Activated T-cell treated with anti-CD3 and anti-CD28 coated beads, Interleukin-2, amount 50 U/mL, for 72 hours (primary cell): ENCODE measurements at places on chromosomes 4 and X. TPM values are rescaled to one million over a fixed set of nuclear protein-coding genes. Genes with fewer than 3 reads are reported as not detected.

DNA sequence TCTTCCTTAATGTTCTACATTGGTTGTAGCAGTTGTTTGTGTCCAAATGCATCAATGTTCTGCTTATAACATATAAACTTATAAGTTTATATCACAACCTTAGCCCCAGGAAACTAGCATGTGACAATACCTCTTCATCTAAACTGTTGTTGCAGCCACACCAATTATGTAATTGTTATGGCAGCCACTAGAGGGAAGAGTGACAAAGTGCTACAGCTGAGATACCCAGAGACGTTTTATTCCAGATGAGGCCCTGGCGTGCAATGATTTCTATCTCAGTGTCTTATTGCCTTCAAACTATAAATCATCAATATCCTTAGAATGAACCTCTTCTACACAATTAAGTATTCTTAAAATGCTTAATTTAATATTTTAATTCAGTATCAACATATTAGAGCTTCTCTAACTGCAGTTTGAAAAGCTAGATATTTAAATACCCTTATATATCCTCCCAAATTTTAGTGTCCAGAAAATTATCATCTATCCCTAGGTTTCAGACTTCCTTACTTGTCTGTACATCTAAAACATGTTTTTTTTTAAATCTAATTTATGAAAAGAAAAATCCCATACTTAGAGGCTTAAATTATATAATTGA lies 171.6 kb downstream of the PCDH10 start:
- DNase-seq: no peak

GRCh38 chrX:538311-538710 lies 92.3 kb upstream of the SHOX start:
- no peak for DNase-seq

GRCh38 chr4:41232406-41232805 lies 18.1 kb upstream of the APBB2 start:
- no peak for DNase-seq

Gene MAGED4
- total RNA-seq: 0.96 TPM

Gene IL2RG
- total RNA-seq: 348 TPM

- no peak for DNase-seq
Observed at GRCh38 chr4:133385161-133385954, 236.3 kb downstream of the PCDH10 start.

DNA sequence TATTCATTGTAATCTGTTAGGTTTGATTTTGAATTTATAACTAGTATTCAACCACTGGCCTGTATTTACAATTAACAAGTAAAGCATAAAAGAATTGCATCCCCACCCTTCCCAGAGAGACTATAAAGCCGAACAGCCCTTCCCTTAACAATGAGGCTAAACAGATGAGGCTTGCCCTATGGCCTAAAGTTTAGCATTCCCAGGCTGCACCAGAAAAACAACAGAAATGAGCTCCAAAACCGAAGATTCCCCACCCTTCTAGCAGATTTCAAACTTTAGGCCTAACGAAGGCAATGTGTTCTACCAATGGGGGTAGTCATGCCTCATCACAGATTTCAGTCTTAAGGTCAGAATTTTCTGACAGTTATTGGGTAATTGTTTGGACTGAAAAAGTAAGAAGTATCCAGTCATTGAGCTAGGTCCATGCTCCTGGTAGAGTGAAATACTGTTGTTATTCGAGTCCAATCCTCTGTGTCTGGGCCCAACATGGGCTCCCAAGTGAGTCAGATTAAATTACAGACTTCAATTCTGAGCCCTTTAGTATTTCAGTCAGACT lies 197.6 kb downstream of the ANTXR2 start:
- DNase-seq: no peak

GRCh38 chr4:94507281-94507680 lies 55.5 kb downstream of the PDLIM5 start:
- DNase-seq: no peak

Gene SPRY1
- 39.8 TPM for total RNA-seq

GRCh38 chr4:2269206-2269531 lies 7.3 kb upstream of the MXD4 start:
- no peak for DNase-seq

Gene RBM46
- not detected for total RNA-seq

Gene RAB40AL
- not detected for total RNA-seq

Gene SPIN2A
- total RNA-seq: 0.72 TPM

GRCh38 chr4:182922501-182923284 lies 5.5 kb upstream of the DCTD start:
- no peak for DNase-seq

- DNase-seq: no peak
Observed at GRCh38 chrX:91434351-91435168, at the start of gene PABPC5. PABPC5 (plus strand) TSS chrX:91434839; CDS start chrX:91435578, 739 bp downstream.

GRCh38 chr4:10364194-10364593 lies 93.0 kb downstream of the ZNF518B start:
- DNase-seq: no peak

GRCh38 chrX:110003167-110004156 lies 548 bp downstream of the TMEM164 start:
- peak; percentile 9 for DNase-seq

Gene PRKG2
- 0.62 TPM for total RNA-seq

Gene CXCL3
- total RNA-seq: not detected

Gene AMOT
- 1.3 TPM for total RNA-seq

GRCh38 chrX:8868906-8869305 lies 67.7 kb upstream of the FAM9A start:
- no peak for DNase-seq

- no peak for DNase-seq
Observed at GRCh38 chr4:38328989-38329729, 334.8 kb upstream of the KLF3 start.

Gene ABLIM2
- total RNA-seq: 0.34 TPM

DNA sequence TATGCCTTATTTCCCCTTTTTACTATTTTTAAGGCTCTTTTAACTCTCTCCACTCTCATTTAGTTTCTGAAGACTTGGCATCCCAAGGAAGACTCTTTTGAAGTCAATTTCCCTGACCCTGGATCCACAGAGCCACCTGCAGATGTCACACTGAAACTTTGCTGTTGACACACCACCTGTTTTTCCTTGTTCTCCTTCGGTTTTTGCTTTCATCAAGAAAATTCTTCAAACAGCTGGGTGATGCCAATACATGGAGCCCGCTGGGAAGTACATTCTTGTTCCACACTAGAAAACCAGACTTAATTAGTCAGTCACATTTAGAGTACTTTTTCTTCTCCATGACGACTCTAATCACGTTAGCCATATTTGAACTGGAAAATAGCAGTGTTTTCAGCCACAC lies 293.9 kb downstream of the PDGFC start:
- no peak for DNase-seq

DNA sequence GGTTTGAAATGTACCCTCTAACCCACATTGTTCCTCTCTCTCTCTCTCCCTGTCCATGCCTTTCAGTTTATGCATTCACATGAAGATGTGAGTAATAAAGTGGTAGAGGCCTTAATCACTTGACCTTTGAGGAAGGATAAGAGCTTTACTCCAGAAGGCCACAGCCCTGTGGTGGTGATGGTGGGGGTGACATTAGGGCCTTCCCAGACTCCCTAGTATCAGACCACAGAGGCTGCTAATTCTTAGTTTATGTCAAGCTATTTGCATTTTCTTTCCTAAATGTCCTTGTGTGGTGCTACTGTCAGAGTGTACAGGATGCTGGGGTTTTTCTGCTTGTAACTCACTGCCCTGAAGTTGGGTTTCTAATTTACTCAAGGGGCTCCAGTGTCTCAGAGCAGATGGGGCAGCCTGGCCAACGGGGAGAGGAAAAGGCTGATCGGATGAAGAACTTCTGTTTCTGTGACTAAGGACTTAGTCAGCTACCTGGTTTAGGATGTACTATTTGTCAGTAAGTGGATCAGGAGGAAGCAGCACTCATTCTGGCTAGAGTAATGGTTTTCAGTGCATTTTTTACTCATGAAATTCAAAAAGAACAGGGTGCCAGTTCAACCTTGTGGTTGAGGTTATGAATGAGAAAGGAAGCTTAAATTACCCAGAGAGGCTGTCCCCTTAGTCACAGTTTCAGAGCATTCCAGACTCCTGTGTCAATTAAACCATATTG lies 509.6 kb upstream of the DIPK2B start:
- DNase-seq: peak; percentile 77

DNA sequence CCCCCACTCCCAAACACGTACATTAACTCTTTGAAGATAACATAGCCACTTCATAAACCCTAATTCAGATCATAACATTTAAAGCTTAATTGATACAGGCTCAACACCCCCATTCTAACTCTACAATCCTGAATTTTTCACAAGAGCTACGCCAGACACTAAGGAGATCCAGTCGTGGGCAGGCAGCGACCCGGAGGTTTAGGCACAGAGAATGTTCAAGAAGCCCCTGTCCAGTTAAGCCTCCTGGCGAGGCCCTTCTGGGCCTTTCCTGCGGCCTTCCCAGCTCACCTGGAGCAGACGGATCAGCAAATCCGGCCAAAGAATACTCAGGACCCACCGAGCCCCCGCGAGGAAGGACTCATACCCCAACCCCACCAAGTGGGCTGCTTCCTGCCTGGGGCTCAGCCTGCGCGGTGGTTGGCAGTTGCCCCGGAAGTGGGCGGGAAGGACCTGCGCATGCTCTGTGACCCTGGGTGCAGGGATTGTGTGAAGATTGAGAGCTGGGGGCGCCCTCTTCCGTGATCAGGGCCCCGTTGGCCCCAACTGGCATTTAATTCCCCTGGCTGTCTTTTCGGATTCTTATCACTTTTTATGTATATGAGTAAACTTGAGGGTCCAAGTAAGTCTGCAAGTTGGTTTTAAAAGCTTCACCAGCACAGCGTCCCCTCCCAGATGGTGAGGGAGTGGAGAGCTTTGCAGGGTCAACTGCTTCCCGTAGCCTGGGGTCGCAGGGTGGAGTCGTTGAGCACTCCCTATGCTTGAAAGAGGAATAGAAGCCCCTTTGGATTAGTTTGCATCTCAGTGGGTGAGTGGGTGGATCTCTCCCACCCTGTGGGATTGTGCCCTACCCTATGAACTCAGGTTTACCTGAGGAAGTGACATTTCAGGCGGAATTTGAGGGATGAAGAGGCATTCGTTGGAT lies at the start of gene TRIM61:
Gene TRIM61, minus strand, starts transcription at position 415 of the 922 bp plus-strand sequence. CDS start 7,655 bp downstream, outside the sequence.
- DNase-seq: peak; percentile 67
